ENCODE measurements at places on chromosomes 6 and 20.
A peak's percentile ranks its signal among the peaks of the same experiment; 100 is the strongest.

DNA sequence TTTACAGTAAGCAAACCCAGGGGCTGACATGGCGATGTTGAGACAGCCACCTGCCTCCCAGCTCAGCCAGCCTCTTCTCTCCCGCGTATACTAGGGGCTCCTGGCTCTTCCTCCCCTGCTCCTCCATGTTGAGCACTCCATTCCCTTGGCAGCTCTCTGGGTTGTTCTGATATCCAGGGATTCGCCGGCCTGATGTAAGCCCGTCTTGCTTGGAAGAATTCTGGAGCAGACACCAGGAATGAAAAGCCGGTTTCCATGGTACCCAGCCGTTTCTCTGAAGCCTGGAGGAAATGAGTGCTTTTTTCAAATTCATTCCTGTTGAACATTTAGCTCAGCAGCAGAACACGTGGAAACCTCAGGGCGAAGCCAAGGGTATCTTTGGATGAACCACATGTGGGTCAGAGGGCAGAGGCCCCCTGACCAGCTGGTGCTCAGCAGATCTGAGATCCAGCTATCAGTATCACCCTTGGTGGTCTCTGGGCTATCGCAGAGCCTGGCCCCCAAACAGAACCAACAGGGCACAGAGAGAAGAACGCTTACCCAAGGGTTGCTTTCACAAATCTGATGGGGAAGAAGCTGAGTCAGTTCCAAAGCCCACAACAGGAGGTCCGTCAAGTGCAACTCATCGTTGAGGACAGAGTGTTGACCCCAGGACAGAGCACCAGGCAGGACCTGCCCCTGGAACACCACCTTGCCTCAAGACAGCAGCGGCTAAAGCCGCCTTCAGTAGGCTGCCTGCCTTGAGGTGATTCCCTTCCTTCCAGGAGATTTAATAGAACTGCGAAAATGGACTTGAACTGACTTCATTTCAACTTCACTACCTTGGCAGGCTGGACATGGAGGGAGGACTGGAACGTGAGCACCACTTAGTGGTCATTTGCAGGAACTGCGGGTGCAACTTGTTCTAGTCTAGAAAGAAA is 96.1 kb upstream of the RIN2 start:
- DNase-seq = peak; percentile 68

GRCh38 chr6:16632101-16632500 is 129.2 kb downstream of the ATXN1 start:
- no peak for DNase-seq

GRCh38 chr6:52672412-52673025 is 1.6 kb downstream of the TMEM14A start:
- DNase-seq = no peak

DNA sequence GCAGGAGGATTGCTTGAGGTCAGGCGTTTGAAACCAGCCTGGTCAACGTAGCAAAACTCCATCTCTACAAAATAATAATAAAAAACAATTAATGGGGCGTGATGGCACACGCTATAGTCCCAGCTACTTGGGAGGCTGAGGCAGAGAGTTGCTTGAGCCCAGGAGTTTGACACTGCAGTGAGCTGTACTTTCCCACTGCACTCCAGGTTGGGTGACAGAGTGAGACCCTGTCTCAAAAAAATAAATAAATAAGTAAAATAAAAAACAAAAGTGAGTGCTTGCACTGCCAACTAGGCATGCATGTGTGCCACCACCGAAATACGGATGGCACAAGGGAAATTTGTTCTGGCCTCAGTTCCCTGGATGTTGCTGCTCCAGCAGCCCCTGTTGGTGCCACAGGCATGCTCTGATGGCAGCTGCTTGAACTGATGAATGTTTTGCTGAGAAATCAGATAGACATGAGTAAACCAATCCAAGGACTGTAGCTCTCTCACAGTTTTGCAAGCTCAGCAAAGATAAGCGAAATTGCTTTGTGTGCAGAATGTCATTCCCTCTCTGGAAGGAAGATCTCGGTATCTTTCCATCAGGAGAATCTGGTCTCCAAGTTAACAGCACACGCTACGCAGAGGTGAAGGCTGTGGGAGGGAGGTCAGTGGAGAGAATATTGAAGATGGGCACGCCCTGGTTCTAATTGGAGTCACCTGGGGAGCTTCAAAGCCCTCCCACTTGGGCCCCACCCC is 188.0 kb upstream of the SLC24A3 start:
- DNase-seq = no peak

- DNase-seq = no peak
These were observed 912.1 kb downstream of the PHF3 start for GRCh38 chr6:64547594-64548268.

DNA sequence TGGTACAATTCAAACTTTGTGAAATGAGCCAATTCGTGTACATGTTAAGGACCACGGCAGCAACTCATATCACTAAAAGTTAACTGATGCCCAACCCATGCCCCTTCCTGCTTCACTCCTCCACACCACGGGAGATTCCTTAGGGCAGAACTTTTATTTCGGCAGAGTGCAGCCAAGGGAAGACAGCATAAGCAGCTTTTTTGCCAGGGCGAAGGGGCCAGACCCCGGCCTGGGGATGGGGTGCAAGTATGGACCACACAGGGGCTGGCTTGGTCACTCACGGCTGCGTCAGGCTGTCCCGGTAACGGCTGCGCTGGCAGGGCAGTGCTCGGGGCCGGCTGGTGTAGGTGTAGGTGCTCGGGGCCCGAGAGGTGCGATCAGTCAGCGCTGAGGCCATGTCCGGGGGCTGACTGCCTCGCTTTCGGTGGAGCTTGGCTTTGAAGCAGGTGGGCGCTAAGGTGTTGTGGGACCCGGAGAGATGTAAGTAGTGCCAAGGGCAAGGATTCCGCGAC is 792 bp downstream of the RSPH3 start:
- no peak for DNase-seq

DNA sequence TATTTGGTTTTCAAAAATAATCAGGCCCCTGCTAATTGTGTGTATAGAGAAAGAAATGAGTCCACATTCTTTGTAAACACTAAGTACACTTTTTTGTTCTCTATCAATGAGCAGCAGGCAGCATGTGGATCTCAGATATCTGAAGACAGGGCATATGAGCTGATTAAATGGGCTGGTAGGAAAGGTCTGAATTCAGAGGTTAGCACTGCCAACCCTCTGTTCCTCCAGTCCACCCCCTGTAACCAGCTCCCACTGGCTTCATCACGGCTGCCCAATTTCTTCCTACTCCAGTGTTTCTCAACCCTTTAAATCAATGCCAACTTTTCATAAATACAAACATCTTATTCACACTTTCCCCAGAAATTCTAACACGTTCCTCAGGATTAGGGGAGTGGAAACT is 128.5 kb downstream of the TPBG start:
- no peak for DNase-seq

DNA sequence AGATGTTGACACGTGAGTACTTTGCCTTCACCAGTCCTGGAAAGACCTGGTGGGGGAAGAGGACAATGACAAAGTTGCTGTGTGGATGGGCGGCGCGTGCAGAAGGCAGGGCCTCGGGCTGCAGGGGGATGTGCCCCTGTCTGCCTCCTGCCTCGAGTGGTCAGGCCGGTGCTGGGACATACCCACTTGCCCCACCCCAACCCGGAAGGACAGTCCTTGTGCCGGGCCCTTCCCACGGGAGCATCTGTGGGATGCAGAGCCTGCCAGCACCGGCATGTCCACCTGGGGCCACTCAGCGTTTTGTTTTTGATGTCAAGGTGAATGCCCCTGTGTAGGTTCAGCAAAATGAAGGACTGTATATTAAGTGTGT is 60.5 kb upstream of the BHLHE23 start:
- DNase-seq = no peak

GRCh38 chr6:81999270-81999669 is 246.8 kb upstream of the TENT5A start:
- no peak for DNase-seq

- DNase-seq = no peak
These were observed 348.7 kb upstream of the MANEA start for GRCh38 chr6:95228636-95229035.

DNA sequence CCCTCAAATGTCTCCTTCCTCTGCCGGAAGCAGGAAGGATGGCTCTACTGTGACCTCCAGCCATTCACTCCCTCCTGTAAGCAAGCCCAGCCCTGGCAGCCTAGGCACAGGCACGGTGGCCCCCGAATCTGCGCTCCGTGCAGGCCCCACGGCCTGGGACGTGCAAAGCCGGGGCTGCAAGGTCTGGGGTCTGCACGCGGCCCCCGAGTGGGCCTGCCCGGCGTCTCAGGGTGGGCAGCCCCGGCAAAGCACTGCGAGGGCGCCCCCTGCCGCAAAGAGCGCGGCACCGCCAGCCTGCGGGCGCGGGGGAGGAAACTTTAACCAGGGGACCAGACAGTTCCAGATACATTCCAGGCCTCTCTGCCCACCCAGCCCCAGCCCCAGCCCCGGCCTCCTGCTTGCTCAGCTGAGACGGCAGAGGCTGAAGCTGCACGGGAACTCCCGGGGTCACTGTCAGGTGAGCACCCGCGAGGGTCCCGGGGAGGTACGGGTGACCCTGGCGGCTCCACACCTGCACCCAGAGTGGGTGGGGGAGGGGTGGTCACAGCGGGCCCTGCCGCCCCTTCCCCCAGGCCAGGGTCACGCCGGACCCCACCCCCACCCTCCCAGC is 98.8 kb downstream of the ASXL1 start:
- peak; percentile 86 for DNase-seq

DNA sequence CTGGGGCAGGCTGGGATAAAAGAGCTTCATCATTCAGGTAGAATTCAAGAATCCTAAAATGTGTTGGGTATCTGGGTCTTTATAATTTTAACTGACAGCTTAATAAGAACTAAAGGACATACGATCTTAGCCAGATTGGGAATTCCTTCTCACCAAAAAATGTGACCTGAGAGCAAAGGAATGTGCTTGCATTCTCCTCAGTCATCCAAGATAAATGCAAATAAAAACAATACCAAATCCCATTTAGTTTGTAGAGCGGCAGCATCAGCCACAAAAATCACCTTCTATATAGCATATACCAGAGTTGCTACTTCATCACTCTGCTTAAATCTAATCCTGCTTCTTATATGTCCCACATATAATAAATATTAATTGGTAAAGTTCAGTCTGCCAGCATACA is 16.9 kb downstream of the USP49 start:
- DNase-seq = no peak

DNA sequence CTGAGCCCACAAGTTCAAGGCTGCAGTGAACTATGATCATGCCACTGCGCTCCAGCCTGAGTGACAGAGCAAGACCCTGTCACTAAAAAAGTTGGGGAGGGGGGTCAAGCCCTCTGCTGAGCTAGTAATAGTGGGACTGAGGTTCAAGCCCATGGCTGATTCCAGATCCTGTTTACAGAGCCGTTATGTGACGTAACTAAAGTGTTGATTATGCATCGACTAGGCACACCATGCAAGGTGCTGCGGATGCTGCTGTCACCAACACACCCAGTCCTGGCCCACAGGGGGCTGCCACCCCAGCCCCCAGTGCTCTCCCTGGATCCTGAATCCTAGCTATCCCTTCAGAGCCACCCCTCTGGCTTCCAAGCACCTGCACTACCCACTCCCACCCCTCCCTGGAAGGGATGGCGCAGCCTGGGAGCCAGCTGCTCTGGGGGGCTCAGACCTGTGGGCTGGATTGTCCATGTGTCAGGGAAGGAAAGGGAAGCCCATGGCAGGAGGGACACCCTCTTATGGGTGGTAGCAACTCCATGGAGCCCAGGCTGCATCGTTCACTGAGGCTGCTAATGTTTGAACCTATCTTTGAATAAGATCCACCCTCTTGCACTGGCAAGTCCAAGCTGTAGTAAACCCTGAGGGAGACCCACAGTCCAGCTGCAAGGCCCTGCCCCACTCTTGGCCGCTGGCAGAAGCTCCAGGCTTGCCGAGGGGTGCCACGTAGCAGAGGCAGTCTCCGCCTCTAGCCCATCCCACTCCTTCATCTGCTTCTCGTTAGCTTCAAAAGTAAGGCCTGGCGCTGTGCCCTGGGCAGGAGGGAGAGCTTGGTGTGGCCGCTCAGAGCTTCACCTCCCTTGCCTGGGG is 95.0 kb downstream of the SNX5 start:
- DNase-seq = no peak

DNA sequence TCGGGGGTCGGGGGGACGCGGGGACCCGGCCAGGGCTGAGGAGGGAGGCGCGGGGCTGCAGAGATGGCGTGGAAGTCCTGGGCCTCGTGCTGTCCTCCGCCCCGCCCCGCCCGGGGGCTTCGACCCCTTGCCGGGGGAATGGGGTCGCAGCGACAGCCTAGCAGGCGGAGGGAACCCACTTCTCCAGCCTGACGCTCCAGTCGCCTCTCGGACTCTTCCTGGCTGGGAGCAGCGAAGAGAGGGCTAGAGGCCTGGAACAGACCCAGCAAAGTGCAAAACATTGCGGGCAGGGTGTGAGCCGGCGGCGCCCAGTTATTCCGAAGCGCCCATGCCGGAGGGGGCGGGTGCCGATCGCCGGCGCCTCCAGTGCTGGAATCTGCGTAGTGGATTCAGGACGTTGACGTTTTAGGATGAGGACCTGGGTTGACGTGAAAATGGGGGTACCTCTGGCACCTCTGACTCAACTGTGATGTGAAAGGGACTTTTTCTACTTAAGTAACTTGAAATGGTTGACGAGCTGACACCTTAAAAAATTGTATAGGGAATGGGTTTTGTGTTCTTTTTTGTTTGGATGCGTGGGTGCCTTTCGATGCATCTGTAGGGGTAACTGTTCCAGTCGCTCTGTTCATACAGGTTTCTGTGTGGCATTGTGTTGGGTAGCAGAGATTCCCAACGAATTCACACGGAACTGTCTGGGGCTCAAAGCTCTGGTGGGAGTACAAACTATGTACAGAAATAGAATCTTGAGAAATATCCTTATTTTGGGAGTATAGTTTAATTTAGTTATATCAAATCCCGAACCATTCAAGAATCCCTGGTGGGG is 1.4 kb downstream of the SLC35F1 start:
- DNase-seq = peak; percentile 50

GRCh38 chr6:26223650-26224546 is 136.7 kb downstream of the HFE start:
- DNase-seq = no peak

GRCh38 chr6:42428326-42429041 is 23.2 kb downstream of the TRERF1 start:
- no peak for DNase-seq

GRCh38 chr20:41242807-41243206 is 74.7 kb downstream of the ZHX3 start:
- no peak for DNase-seq

DNA sequence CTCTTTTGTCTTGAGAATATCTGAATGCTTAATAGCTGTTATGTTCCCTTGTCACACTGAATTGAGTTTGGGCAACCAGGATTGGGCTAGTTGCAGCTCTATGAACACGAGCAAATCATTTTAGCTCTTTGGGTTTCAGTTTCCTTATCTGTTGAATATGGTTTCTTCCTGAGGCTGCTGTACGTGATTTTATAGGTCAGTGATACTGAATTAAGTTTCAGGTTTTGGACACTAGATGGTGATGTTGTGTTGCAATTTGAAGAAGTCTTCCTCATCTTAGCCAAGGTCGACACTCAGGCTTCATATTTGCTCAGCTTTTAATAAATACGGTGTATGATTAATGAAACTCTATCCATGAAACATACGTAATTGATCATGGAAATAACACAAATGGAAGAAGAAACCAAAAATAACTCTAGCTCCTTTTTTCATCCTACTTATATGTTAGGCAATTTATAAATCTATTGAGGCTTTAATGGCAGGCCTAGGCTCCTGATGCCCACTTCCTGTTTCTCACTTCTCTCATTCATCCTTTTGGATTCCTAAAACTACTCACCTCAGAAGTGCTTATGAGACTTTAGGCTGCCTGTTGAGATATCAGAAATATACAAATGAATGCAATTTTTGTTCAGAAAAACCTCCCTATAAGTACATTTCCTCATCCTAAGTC is 354.1 kb upstream of the MAP3K7 start:
- DNase-seq = no peak
